ELR (cell line): ENCODE measurements at places on chromosomes 1 and 21.

- no peak for DNase-seq
Measured at GRCh38 chr1:18154430-18155194, 47.0 kb downstream of the IGSF21 start.

GRCh38 chr1:205526431-205526830 lies 22.0 kb downstream of the CDK18 start:
- no peak for DNase-seq

DNA sequence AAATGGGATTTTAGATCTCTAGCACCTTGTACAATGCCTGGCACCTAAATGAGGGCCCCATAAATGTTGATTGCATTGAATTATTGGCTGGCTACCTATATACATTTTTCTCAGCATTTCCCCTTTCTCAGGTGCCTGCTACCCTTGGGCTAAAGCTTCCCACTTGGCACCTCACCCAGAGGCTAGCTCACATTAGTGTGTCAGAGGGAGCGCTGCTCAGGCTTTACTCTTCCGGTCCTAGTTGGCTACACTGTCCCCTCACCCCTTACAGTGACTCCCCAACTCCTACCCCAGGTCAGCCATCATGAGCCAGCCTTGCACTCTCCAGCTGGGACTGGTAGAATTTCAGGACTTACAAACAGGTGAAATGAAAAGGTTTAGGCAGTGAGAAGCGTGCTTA lies 9.5 kb downstream of the TRAF5 start:
- no peak for DNase-seq

DNA sequence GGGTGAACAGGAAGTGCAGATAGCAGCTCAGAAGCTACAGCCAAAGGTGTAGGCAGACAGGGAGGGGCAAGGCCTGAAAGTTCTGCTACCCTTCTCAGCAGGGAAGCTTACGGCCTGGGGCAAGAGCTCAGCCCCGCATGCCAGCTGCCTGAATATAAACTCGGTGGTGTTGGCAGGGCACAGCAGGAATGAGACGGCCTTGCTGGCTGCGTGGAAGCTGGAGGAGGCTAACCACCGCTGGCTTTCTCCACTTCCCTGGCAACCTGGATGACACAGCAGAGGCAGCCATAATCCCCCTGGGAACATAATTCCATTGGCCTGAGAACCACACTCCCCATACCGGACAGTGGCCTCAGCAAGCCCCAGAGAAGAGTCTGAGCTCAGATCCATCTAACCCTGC lies 81.9 kb upstream of the PRRC2C start:
- peak; percentile 4 for DNase-seq

GRCh38 chr1:230814949-230815692 lies 53.2 kb downstream of the C1orf198 start:
- no peak for DNase-seq

DNA sequence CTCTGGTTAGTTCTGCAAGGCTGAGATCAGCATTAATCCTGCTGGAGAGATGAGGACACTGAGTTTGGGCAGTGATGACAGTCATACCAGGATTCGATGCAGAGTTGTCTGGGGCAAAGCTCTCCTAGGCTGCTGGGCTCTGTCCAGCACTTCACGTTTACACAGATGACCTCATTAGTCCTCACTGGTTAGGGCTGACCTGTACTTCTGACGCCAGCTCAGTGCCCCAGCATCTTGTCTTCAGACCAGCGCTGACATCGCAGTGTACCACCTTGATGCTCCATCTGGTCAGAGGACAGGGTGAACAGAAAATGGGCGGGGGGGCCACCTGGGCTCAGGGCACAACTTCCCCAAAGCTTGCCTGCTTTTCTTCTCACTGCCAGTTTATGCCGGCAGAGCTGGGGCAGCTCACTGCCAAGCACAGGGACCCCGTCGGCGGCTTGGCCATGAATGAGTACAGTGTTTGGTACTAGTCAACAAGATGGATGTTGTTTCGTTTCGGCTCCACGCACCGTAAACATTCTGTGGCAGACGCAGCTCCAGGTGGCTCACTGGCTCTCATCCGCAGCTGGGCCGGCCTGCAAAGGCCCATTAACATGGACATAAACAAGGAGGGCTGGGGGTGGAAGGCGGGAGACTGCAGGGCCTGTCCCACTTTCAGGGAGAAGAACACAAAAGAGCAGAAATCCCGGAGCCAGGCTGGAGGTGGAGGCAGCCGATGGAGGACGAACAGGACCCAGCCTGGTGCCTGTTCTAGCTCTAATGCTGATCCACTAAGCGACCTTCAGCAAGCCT lies 118.7 kb downstream of the GLIS1 start:
- DNase-seq = peak; percentile 29

DNA sequence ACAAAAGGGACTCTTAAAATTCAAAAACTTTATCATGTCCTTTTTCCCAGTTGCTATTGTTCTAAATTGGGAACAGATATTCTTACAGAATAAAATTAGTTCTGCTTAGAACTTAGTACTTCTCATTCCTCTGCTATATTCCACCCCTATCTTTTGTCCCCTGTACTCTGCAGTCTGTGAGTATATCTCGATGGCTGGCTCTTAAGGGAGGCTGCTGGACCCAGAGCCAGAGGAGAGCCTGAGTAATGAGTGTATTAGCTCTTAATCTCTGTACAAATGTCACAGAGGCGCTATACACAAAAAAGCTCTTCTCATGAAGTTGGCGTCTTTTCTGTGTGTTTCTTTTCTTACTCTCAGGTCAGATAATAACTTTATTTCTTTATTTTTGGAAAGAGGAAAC lies 423.4 kb downstream of the ZP4 start:
- no peak for DNase-seq

DNA sequence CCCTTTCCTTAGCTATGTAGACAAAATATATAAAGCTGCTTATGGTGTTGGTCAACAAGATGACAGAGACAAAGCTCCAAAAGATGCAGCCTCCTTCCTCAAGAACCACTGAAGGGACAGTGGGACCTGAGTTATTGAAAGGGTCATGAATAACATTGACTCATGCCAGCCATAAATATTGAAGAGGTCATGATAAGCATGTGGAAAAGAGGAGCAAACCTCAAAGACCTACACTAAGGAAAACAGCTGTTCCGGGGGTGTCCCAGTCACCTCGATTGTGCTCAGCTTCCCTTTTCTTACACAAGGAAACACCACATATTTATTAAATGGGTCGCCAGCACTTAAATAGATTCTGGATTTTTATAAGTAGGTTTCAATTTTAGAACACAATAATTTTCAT lies 112.9 kb downstream of the PTPRC start:
- DNase-seq = no peak

GRCh38 chr21:40053007-40053406 lies 185.8 kb downstream of the PCP4 start:
- no peak for DNase-seq

- no peak for DNase-seq
Measured at GRCh38 chr1:17118268-17118667, 983 bp downstream of the PADI2 start.

GRCh38 chr21:31892686-31893085 lies 19.9 kb downstream of the HUNK start:
- DNase-seq = no peak
